ENCODE measurements at places on chromosomes 13 and 19.
A peak's percentile ranks its signal among the peaks of the same experiment; 100 is the strongest.

DNA sequence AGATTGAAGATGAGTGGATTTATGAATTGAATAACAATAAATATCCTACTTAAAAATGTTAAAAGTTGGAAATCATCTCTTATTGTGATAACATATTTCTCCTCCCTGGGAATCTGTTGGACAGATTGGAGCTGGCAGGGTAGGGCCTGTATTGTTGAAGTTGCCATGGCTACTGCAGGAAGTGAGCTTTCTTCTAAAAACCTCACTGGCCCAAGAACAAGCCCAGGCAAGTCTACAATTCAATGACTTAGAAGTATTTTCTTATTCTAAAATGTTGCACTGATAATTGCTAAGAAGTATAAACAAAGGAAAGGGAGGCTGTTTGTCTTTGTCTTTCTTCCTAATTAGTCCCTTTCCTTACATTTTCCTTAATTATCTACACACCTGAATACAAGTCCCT is 112.1 kb downstream of the DLEU7 start:
- no peak for DNase-seq

- no peak for DNase-seq
These were observed 1.9 kb downstream of the ATP4B start for GRCh38 chr13:113656003-113656588.

DNA sequence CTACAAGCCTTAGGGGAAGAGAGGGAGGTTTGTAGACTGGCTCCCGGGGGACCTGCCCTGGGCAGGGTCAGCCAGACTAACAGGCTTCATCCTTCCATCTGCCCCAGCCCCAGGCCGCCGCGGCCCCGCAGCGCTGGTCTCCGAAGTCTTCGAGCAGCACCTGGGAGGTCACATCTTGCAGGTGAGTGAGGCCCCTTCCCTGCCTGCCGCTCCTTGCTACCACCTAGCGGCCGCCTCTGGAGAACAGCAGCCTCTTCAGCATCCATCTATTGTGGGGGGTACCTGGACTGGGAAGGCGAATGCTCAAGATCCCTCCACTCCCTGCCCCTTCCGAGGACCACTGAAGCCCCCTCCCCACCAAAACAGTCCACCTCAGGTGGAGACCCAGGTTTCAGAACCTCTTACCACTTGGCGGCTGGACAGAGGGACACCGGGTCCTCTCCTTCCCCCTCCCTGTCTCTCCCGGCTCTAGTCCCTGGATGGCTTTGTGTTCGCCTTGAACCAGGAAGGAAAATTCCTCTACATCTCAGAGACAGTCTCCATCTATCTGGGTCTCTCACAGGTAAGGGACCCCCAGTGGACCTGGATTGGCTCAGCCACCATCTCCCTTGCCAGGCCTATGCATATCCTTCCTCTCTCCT is 12.7 kb downstream of the NPAS1 start:
- no peak for DNase-seq

DNA sequence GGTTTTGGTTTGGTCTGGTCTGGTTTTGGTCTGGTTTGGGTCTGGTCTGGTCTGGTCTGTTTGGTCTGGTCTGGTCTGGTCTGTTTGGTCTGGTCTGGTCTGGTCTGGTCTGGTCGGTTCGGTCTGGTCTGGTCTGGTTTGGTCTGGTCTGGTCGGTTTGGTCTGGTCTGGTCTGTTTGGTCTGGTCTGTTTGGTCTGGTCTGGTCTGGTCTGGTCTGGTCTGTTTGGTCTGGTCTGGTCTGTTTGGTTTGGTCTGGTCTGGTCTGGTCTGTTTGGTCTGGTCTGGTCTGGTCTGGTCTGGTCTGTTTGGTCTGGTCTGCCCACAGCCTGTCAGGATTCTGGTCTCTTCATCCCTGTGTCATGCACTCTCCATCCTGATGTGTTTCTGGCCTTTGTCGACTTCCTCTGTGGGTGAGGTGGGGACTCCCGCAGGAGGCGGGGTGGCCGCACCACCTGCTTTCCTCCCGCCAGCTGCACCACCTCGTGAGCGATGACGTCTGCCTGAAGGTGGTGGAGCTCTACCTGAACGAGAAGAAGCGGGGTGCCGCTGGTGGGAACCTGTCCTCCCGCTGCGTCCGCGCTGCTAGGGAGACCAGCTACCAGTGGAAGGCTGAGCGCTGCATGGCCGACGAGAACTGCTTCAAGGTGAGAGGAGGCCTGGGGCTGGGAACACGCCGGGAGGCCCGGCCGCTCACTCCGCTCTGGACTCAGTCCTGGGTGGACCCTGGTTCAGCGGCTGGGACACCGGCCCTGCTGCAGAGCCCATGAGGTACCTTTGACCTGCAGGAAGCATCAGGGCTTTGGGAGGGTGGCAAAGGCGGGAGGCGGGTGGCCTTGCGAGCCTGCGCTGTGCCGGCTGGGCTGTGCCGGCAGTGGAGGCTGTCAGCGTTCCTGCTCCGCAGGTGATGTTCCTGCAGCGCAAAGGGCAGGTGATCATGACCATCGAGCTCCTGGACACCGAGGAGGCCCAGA is 12.9 kb upstream of the F2RL3 start:
- no peak for DNase-seq

GRCh38 chr19:379796-380195 is 29.2 kb downstream of the C2CD4C start:
- DNase-seq = no peak

GRCh38 chr13:79401259-79402070 is 4.6 kb downstream of the RBM26 start:
- DNase-seq = no peak

DNA sequence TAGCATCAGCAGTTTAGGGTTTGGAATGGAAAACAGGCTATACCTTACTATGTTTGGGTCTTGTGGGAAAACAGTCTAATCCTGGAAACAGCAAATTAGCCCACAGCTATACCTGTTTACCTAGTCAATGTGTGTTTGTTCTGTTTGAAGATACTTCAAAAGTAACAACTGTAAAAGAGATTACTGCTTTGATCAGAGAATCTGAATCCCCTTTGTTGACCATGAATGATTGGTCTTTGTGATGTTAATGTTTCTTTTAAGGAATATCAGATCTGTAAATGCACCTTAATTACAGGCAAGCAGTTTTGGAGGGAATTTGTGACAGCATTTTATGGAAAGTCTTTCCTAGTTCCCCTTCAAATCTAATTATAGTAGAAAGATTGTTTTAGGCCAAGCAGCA is 20.7 kb upstream of the KLF5 start:
- no peak for DNase-seq

DNA sequence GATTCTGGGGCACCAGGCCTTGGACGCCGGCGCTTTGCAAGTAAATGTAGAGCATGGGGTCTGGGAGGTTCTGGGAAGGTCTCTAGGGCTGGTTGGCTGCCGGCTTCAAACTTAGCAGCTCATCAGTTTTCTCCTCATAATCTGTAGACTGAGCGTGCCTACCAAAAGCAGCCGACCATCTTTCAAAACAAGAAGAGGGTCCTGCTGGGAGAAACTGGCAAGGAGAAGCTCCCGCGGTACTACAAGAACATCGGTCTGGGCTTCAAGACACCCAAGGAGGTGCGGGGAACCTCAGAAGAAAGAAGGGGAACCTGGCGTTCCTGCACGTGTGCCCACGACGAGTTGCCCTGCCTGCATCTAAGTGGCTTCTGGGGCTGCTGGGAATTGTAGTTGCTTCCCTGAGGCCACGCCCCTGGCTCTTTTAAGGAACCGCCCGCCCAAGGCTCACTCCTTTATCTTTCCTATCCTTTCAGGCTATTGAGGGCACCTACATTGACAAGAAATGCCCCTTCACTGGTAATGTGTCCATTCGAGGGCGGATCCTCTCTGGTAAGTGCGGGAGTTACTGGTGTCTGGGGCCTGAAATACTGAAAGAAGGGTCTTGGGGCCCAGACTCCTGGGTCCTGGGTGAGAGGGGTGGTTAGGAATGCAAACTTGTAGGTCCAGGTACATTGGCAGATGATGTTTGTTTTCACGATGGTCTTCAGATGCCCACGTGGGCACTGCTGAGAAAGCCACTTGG is 984 bp downstream of the RPS11 start:
- no peak for DNase-seq

GRCh38 chr13:107461751-107462150 is 753.6 kb downstream of the LIG4 start:
- DNase-seq = no peak

DNA sequence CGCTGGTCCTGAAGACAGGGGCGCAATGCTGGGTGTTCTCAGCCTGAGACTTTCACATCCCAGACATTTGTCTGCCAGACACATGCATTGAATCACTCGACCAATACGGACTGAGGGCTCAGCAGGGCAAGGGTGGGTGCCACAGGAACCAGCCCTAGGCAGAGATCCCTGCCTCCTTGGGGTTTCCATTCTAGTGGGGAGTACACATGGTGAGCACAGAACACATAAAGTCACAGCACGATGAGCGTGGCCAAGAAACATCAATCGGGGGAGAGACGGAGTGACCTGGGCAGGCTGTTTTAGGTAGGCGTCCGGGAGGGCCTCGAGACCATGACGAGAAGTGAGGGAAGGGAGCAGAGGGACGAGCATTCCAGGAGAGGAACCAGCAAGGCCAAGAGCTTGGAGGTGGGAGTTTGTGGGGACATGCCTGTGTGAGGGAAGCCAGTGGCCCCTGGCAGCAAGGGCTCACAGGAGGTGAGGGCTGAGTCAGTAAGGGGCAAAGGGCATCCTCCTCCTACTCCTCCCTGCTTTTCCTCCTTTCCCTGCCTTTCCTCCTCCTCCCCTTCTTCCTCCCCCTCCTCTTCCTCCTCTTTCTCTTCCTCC is 126.3 kb upstream of the PEG3 start:
- no peak for DNase-seq

- DNase-seq = no peak
These were observed 1.7 kb upstream of the SBK3 start for GRCh38 chr19:55546822-55547614.

DNA sequence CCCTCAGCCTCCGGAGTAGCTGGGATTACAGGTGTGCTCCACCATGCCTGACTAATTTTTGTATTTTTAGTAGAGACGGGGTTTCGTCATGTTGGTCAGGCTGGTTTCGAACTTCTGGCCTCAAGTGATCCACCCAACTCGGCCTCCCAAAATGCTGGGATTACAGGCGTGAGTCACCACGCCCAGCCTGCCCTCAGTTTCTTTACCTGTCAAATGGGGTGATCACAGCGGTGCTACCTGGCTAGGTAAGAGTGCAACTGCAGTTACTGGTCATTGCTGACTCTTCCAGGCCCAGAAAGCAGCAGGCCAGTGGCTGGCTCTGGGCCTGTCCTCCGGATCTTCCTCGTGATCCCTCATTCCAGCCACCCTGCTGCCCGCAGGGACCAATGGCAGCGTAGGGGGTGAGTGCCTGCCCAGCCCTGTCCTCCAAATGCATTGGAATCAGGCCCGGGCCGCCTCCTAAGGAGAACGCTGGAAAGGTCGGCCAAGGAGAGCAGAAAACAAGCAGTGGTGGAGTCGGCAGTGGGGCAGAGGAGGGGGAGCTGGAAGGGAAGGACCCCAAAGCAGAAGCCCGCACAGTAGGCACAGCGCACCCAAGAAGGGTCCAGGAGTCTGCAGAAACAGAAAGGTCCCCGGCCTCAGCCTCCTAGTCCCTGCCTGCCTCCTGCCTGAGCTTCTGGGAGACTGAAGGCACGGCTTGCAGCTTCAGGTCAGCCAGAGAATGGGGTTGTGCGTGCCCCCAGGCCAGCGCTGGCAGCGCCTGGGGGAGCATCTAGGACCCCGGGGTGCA is 1.8 kb upstream of the SLC27A1 start:
- DNase-seq = peak; percentile 33

GRCh38 chr19:40608240-40608621 is 7.1 kb downstream of the LTBP4 start:
- no peak for DNase-seq

DNA sequence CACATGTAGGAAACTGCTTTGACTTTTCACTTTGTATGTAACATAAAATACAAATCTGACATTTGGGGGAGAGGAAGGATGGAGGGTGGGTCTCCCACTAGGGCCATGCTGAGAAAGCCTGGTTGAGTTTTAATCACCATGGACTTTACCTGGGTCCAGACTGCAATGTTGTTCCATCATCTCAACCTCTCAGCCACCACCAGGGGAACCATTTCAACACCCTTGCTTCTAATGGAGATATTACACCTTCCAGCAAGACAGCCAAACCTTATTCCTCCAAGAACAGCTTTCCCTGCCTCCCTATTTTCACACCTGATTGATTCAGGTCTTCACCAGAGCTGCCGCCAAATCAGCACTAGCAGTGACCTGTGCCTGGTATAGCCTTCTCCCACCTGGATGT is 56.0 kb downstream of the ZAR1L start:
- no peak for DNase-seq

DNA sequence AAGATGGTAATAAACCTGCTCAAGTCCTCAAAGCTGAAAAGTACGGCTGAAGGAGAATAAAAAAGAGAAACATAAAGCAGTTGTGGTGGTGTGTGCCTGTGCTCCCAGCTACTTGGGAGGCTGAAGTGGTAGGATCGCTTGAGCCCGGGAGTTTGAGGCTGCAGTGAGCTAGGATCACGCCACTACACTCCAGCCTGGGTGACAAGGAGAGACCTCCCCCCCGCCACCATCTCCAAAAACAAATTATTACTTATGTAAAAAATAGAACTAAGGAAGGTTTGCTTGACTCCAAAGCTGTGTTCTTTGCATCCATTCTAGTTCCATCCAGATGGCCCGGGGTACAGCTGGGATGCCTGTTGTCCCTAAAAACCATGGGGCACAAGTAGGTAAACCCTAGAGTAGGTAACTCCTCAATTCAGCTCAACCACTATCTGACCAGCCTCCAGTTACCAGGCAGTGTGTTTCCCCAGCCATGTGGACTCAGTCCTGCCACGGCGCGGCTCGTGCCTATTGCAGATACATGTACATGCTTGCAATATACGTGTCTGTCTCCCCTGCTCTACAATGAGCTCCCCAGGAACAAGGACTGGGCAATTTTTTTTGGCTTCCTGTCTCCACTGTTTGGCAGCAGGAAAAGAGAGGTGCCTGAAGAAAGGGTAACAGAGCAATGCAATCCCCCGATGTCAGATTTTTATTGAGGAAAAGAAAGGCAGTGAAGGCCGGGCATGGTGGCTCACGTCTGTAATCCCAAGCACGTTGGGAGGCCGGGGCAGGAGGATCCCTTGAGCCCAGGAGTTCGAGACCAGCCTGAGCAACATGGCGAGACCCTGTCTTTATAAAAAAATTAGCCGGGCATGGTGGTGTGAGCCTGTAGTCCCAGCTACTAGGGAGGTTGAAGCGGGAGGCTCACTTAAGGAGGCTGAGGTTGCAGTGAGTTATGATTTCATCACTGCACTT is 101.3 kb downstream of the GNG7 start:
- no peak for DNase-seq

GRCh38 chr19:16627928-16628182 is 149 bp downstream of the MED26 start:
- DNase-seq = no peak

DNA sequence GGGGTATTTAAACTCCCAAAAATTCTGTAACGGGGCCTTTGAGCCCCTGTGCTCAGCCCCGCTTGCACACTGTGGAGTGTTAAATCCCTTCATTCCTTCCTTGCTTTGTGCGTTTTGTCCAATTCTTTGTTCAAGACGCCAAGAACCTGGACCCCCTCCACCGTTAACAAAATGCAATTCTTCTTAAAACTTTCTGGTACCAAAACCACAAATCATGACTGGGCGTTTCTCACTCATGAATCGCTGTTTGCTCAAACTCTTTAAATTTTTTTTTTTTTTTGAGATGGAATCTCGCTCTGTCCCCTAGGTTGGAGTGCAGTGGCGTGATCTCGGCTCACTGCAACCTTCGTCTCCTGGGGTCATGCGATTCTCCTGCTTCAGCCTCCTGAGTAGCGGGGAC is 881 bp downstream of the ZNF20 start:
- no peak for DNase-seq

- no peak for DNase-seq
These were observed 730 bp downstream of the SYMPK start for GRCh38 chr19:45862271-45862563.
